Activated T-helper 17 cell treated with anti-CD3 and anti-CD28 coated beads, Interleukin-2, amount 50 U/mL, for 72 hours (primary cell): ENCODE measurements at places on chromosomes 12 and 14. TPM values are rescaled to one million over a fixed set of nuclear protein-coding genes. Genes with fewer than 3 reads are reported as not detected.

The SERPINA3 gene
- not detected for total RNA-seq

The SERPINA10 gene
- total RNA-seq, result not detected

The RNF212B gene
- not detected for total RNA-seq

The NOVA1 gene
- total RNA-seq, result 0.19 TPM

The RNASE4 gene
- total RNA-seq, result 1.0 TPM

The RNFT2 gene
- 12.3 TPM for total RNA-seq

The ITGB7 gene
- 183 TPM for total RNA-seq

The SRRM4 gene
- not detected for total RNA-seq

The GLIPR1L2 gene
- total RNA-seq, result 0.56 TPM

The MYO1A gene
- total RNA-seq, result 5.1 TPM

The DENR gene
- total RNA-seq, result 65.3 TPM

The GPR137C gene
- 0.35 TPM for total RNA-seq

The GLS2 gene
- total RNA-seq, result 1.3 TPM

The ABCB9 gene
- 12.0 TPM for total RNA-seq

The SLC17A8 gene
- not detected for total RNA-seq

The PLEK2 gene
- total RNA-seq, result 1.5 TPM

The HAL gene
- total RNA-seq, result 0.53 TPM

The CLEC1B gene
- not detected for total RNA-seq

The REM2 gene
- 1.3 TPM for total RNA-seq
